ENCODE measurements at places on chromosomes 6 and 20.

GRCh38 chr20:48489656-48490055 is 338.1 kb downstream of the PREX1 start:
- DNase-seq = no peak

GRCh38 chr20:31963889-31964288 is 4.1 kb upstream of the XKR7 start:
- no peak for DNase-seq

DNA sequence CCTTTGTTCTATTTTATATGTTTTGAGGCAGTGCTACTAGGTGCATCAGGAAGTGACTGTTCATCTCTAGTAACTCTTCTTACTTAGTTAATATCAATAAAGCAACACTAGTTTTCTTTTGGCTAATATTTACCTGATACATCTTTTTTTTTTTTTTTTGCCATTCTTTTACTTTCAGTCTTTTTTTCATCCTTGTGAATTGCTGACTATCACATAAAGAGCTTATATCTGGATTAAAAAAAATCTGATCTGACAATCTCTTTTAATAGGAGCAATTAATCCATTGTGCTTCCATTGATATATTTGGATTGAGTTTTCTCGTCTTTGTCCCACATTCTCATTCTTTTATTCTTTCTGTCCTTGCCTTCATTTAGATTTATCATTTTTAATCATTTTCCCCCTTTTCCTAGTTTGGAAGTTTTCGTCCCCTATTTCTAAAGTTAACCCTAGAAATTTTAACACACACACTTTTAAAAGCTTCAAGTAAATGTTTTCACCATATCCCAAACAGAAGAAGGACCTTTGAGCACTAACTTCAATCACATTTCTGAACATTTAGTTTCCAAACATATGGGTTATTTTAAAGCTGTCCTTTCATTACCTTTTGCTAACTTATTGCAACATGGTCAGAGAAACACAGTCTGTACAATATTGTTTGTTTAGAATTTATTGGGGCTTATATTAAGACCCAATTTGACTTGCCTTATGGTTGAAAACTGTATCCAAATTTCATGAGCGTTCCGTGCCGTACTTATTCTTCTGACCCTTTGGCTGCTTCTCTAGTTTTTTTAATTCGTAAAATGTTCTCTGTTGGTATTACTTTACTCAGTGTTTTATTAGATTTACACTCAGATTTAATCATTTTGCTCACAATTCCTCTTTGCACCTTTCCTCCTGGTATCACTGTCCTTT is 63.0 kb downstream of the SYCP2L start:
- DNase-seq = no peak

DNA sequence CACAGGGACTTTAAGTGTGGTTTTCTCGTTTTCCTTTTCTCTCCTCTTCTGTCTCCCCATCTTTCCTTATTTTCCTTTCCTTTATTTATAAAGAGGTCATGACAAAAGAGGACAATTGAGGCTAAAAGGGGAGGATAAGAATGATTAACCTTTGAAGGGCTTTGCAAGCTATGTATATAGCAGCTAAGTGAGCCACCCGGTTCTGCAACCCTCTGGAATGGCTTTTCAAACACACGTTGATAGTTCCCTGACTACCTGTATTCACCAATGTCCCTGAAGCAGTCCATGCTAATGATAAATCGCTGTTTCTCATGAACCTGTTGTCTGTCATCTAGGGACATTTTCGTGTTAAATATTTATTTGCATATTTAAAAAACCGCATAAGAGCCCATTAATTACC is 124.4 kb upstream of the RALGAPA2 start:
- no peak for DNase-seq

GRCh38 chr6:161038229-161039031 is 46.9 kb downstream of the MAP3K4 start:
- DNase-seq = no peak

- DNase-seq = no peak
Measured at GRCh38 chr20:31693402-31693801, 29.3 kb downstream of the BCL2L1 start.

GRCh38 chr20:61855286-61855685 is 210.4 kb downstream of the TAF4 start:
- DNase-seq = no peak

GRCh38 chr6:150297327-150298029 is 71.3 kb upstream of the IYD start:
- no peak for DNase-seq

Measured in stimulated activated naive B cell treated with anti-CD40 and anti-IgM and Interleukin-4, amounts not matched to agents 10 μg/mL and 1 μg/mL and 100 μg/mL, for 72 hours (primary cell).